ENCODE measurements at places on chromosomes 16 and 17.

GRCh38 chr17:5785338-5785737 is 201.0 kb upstream of the NLRP1 start:
- DNase-seq: no peak
- no peaks in the 10 kb centered on the region for H3K36me3 ChIP-seq
- H3K4me1 ChIP-seq: no peaks in the 10 kb centered on the region

DNA sequence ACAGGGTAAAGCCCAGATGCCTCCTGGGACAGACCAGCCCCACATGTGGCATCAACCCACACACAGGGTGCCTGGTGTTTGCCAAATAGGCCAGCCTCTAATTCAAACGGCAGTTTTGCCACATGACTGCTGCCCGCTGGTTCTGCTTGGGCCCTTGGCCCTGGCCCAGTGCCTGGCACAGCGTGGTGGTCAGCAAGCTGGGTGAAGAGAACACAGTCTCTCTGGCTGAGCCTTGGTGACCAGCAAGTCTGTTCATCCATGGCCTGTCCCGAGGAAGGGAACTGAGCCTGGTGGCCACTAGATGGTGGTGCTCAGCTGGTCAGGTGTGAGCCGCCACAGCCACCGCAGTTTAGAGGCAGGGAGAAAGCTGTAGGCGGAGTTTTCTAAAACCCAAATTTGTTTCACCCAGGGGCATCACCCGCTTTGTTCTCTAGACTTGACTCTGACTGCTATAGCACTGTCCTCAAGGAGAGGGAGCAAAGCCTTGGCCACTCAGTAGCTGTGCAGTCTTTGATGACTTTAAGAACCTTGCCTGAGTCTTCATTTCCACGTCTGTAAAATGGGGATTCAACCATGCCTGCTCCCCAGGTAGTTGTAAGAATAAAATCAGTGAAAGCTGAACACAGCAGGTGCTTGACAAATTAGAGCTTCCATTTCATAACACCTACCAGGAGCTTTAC is 4.7 kb upstream of the GFAP start:
- no peaks in the 10 kb centered on the region for H3K36me3 ChIP-seq
- peaks cover 13% of the 10 kb centered on the region for H3K4me1 ChIP-seq
- H3K27me3 ChIP-seq: no peaks in the 10 kb centered on the region
- H3K27ac ChIP-seq: peak overlapping the region; percentile 30
- peak; percentile 45 for DNase-seq

- H3K36me3 ChIP-seq: no peaks in the 10 kb centered on the region
- no peaks in the 10 kb centered on the region for H3K27me3 ChIP-seq
- no peak overlapping the region for H3K4me3 ChIP-seq
- H3K4me1 ChIP-seq: no peaks in the 10 kb centered on the region
Measured at GRCh38 chr17:69625474-69625873, 211.0 kb downstream of the MAP2K6 start.

DNA sequence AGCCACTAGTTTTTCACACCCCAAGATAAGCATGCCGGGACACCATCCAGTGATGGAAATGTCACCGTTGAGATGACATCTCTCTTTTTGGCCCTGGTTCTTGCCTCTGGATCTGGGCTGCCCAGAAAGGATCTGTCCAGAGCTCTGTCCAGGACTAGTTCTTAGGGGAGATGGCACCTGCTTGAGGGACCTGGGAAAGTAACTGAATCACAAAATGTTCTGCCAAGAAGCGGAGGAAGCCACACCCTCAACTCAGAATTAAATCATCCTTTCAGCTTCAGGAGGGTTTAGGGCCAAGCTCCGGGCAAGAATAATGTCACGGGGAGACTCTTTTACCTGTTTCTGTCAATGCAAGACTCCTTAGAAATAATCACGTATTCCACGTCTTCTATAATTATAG is 248.6 kb downstream of the MAF start:
- H3K4me1 ChIP-seq: no peaks in the 10 kb centered on the region
- H3K4me3 ChIP-seq: no peak overlapping the region
- H3K27ac ChIP-seq: no peak overlapping the region
- H3K36me3 ChIP-seq: no peaks in the 10 kb centered on the region

- H3K4me3 ChIP-seq: no peak overlapping the region
- H3K27me3 ChIP-seq: no peaks in the 10 kb centered on the region
- H3K36me3 ChIP-seq: no peaks in the 10 kb centered on the region
- H3K27ac ChIP-seq: no peak overlapping the region
- DNase-seq: no peak
Measured at GRCh38 chr16:3618769-3619141, 7.3 kb upstream of the SLX4 start.

DNA sequence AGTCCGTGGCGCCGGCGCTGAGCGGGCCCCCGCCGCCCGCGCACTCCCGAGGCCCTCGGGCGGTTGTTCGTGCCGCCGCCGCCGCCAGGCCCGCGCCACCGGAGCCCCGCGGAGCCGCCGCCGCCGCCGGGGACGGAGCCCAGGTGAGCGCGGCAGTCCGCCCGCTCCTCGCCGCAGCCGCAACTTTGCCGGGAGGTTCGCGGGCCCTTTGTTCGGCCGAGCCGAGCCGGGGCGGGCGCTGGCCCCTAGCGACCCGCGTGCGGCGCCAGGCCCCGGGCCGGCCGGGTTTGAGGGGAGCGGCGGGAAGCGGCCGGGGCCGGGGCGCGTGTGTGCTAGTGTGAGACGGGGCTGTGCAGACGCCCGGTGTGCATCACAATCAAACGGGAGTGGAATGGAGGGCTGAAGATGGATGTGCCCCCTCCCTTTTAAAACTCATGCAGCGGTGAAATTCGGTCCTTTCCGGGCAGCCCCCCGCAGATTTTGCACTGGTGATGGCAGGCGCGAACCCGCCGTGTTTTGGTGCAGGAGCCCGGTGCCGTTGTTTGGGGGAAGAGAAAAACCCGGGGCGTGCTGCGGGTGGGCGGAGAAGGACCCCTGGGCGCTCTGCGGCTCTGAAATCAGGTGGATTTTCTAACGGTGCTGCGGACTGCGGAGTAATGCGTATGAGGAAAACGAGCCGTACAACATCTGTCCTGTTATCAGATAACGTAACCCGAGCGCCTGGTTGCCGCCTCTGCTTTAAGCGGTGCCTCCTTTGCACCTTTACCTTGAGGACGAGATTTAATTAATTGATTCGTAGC is 823 bp downstream of the TNRC6C start:
- no peak for DNase-seq
- no peaks in the 10 kb centered on the region for H3K36me3 ChIP-seq
- H3K27me3 ChIP-seq: no peaks in the 10 kb centered on the region
- peak overlapping the region; percentile 60 for H3K27ac ChIP-seq

GRCh38 chr17:82440469-82440981 is 10.0 kb downstream of the CYBC1 start:
- DNase-seq: no peak
- H3K4me1 ChIP-seq: peaks cover 5% of the 10 kb centered on the region
- H3K4me3 ChIP-seq: no peak overlapping the region
- H3K27ac ChIP-seq: no peak overlapping the region
- no peaks in the 10 kb centered on the region for H3K27me3 ChIP-seq

DNA sequence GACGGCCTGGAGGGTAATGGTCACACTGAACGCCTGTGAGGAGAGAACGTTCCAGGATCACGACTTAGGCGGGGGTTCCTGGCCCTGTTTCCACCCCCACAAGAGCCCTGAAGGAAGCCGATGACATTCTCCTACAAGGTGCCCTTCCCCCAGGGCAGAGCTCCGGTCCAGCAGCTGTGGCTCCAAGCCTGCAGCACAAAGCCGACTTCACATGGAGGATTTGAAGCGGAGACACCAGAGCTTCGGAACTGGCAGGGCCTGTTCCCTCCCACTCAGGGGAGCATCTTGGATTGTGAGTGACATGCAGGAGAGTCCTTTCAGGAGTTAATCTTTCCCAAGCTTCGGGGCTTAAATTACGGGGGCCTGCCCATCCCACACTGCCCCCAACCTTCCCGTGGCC is 5.0 kb downstream of the FADS6 start:
- DNase-seq: no peak
- H3K27ac ChIP-seq: no peak overlapping the region
- peaks cover 7% of the 10 kb centered on the region for H3K4me1 ChIP-seq
- H3K36me3 ChIP-seq: no peaks in the 10 kb centered on the region
- H3K4me3 ChIP-seq: no peak overlapping the region

DNA sequence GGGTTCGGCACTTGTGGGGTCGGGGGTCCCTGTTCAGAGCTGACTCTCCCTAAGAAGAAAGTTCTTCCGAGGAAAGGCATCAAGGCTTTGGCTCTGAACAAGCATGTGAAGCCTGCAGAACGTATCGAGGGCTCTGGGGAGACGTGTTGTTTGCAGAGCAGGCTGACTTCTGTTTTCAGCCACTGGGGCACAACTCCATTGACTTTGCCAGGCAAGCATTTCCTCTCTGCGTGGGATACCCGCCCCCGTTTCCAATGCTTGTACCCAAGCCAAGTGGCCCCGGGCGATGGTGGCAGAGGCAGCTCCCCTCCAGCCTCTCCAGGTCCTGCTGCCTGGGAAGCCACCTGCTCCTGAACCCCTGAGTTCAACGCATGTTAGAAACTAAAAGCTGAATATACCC is 255.7 kb downstream of the RBFOX3 start:
- no peaks in the 10 kb centered on the region for H3K27me3 ChIP-seq
- no peaks in the 10 kb centered on the region for H3K4me1 ChIP-seq
- H3K4me3 ChIP-seq: no peak overlapping the region
- no peak overlapping the region for H3K27ac ChIP-seq
